ENCODE measurements at places on chromosomes 5 and 9. TPM values are rescaled to one million over a fixed set of nuclear protein-coding genes. Genes with fewer than 3 reads are reported as not detected.

DNA sequence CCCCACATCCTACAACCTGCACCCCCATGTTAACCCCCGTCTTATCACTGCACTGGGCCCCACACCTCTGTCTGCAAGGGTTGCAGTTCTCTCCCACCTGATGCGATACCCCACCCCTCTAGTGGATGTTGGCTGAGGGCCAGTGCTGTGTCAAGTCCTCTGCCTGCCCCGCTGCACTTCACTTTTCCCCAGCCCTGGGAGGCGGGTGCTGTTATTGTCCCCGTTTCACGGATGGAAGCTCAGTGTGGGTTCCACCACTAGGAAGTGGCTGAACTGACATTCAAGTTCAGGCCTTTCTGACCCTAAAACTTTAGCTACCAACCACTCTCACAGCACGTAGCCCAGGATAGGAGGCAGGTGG is 3.5 kb downstream of the SNCB start:
- no peak for DNase-seq

The PRPF4 gene
- total RNA-seq: 17.7 TPM

DNA sequence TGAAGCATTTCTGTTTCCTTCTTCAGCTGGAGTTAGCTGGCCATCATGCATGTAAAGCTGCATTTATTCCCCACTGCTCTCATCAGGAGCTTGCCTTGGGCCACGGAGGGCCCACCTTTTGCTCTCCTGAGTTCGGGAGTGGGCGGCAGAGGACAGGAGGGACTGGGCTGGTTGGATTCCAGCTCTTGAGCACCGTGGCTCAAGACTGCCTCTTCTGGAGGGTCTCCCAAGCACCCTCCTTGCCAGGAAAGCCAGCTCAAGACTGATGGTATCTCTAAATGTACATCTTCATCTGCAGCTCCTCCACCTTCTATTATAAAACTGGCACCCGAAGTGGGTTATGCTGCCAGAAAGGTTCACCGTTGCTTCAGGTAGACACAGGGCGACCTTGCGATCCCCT is 399.6 kb upstream of the IRX1 start:
- DNase-seq: no peak

- DNase-seq: no peak
Observed at GRCh38 chr5:126455728-126456127, 32.5 kb downstream of the GRAMD2B start.

The RNF14 gene
- total RNA-seq: 40.4 TPM

DNA sequence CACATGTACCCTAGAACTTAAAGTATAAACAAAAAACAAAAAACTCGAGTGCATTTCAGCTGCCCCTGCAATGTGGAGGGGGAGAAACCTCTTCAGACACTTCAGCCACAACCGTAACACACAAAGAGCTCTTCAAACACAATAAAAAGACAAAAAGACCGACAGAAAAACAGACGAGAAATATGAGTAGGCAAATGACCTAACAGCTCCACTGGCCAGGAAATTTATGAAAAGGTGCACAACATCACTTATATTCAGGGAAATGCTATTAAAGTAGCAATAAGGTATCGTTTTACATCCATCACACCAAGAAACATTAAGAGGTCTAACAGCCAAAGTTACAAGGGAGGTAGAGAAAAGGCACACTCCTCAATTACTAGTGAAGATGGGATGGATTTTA is 6.2 kb downstream of the ZBED3 start:
- no peak for DNase-seq

The ARRDC3 gene
- total RNA-seq: 50.4 TPM

The ARHGEF28 gene
- total RNA-seq: 104 TPM

The GABRG2 gene
- not detected for total RNA-seq

The FER gene
- 16.1 TPM for total RNA-seq

GRCh38 chr9:120856700-120857099 is 14.0 kb upstream of the PSMD5 start:
- DNase-seq: no peak

GRCh38 chr5:9622971-9623421 is 7.2 kb downstream of the TAS2R1 start:
- no peak for DNase-seq

DNA sequence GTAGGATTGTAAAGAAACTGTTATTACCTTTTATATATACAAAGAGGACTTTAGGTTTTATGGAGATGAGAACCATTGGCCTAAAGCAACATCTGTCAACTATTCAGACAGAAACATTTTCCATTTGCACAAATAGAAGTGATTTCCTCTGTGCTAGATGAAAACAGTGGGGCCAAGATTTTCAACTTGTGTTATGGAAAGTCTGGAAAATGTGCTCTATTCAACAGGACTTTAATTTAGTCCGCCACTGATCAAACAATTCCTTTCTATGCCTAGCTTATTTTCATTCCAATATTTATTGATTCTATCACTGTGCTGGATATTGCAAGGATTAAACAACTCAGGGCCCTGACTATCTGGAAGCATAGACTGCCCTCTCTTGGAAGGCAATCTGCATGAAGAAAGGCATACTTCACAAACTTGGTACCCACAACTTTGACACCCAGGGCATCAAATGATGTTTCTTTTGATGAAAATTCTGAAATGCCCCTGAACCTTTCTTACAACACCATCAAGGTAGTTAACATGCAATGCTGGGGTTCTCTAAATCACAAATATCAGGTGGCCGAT is 126.6 kb upstream of the HMHB1 start:
- DNase-seq: no peak

- DNase-seq: no peak
Observed at GRCh38 chr9:133888809-133889491, 103.2 kb downstream of the VAV2 start.

The PLPP7 gene
- 1.1 TPM for total RNA-seq

GRCh38 chr9:2298217-2298616 is 283.1 kb downstream of the SMARCA2 start:
- DNase-seq: no peak

GRCh38 chr5:62494772-62495171 is 82.2 kb downstream of the IPO11 start:
- DNase-seq: no peak

The TBC1D2 gene
- total RNA-seq: 42.4 TPM

DNA sequence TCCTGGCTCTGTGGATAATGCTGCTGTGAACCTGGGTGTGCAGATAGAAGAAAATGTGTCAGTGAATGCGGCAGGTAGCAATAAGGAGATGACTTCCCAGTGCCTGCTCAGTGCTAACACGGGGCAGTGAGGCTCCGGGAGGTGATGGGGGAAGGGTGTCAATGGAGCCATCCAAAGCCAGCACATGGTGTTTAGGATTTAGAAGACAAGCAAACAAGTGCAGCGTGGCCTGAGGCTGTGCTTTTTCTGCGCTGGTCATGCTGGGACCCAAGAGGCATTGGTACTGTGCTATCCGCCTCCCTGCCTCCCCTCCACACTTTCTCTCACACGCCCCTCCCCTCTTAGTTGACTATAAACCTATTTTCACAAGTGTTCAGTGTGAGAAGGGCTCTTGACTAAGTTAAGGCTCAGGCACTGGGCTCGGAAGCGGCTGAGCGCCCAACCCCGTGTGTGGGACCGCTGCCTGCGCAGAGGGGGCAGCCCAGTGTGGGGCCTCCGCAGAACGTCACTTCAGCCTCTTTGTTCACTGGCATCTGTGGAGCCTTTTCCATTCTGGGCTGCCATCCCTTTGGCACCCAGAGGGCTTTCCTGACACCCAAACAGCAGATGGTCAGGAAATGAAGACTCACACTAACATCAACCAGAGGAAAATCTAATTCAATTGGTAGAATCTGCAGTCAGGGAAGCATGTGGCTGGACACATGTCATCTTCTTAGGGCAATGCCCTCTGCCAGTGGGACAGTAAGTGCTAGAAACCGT is 21.8 kb upstream of the NINJ1 start:
- DNase-seq: no peak
